Activated CD4-positive, alpha-beta T cell treated with anti-CD3 and anti-CD28 coated beads, Interleukin-2, amount 50 U/mL, for 16 hours (primary cell): ENCODE measurements at places on chromosomes 6 and 20.
A peak's percentile ranks its signal among the peaks of the same experiment; 100 is the strongest.

DNA sequence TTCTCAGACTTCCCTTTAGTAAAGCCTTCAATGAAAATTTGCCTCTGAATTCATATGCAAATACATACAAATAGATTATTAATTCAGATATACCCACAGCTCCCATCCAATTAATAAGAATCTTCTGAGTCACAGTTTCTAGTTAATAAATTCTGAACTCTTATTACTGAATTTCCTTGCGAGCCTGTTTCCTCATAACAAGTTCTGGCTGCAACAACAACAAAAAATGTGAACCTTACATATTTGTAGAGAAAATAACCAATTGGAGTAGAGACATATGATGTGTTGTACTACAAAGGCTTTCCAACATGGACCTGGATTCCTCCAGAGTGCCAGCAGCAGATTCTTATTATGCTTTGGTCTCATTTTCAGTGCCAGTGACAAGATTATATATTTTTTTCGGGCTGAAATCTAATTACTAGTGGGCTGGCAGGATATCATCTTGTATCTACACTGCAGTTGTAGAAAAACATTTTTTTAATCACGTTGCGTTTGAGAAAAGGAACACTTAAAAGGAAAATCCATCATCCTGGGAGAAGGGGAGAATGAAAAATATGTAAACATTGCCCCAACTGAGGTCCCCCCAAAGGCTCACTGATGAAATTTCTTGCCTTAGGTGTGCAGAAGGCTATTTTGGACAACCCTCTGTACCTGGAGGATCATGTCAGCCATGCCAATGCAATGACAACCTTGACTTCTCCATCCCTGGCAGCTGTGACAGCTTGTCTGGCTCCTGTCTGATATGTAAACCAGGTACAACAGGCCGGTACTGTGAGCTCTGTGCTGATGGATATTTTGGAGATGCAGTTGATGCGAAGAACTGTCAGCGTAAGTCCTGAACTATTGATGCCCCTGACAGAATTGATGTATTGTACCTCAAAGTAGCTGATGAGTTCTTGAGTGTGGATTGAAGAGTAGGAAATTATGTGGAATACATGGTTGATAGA is 404.6 kb downstream of the LAMA2 start:
- no peak for DNase-seq

- no peak for DNase-seq
Observed at GRCh38 chr6:294656-295565, 2.6 kb downstream of the DUSP22 start.

DNA sequence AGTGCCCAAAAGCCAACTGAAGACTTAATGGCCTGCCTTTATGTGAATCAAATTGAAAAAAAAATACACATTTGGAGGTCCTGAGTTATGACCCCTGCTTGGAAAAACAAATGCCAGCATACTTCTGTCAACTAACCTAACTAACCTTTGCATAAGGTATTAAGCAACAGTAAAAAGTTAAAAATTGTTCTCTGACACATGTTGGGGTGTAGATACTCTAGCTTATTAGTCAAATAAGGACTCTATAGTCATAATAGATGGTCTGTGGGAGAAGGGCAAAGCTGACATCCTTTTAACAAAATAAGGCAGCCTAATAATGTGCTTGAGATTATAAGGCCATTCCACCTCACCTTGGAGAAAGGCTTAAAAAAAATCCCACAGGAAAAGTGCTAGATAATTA is 140.5 kb downstream of the HIVEP2 start:
- DNase-seq = peak; percentile 24

DNA sequence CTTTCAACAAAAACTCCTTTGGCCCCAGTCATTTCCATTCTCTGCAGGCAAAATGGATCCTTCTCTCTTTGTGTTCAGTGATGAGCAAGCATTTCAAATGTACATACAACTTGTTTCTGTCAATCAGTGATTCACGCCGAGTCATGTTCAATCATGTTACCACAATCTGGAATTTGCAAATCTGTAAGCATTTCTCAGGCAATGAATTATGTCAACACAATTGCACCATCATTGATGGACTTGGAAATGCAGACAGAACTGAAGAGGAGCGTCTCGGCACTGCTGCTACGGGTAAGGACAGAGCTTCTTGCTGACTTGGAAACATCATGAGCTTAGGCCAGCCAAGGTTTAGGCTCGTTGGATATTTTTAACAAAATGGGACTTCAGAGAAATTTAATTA is 132.8 kb upstream of the AGPAT4 start:
- peak; percentile 5 for DNase-seq

GRCh38 chr6:143157131-143157530 is 96.4 kb downstream of the AIG1 start:
- DNase-seq = no peak

- no peak for DNase-seq
Observed at GRCh38 chr20:47506335-47506734, 4.6 kb downstream of the NCOA3 start.

DNA sequence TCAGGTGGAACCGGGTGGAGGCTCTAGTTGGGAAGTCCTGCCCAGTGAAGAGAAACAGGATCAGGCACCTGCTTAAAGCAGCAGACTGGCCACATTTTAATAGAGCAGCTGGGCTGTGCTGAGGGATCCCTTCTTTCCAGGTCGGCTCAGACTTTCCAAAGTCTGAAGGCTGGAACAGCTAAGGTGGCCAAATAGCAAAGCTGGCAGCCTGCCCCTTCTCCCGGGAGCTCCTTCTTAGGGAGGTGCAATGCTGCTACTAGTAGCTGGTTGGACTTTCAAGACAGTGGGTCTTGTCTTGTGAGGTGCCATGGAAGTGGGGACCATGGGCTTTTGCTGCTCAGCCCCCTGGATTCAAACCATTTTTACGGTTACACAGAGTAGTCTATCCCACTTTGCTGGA is 30.7 kb upstream of the CST5 start:
- DNase-seq = no peak

GRCh38 chr6:109303640-109304283 is 78.5 kb downstream of the CD164 start:
- DNase-seq = no peak

DNA sequence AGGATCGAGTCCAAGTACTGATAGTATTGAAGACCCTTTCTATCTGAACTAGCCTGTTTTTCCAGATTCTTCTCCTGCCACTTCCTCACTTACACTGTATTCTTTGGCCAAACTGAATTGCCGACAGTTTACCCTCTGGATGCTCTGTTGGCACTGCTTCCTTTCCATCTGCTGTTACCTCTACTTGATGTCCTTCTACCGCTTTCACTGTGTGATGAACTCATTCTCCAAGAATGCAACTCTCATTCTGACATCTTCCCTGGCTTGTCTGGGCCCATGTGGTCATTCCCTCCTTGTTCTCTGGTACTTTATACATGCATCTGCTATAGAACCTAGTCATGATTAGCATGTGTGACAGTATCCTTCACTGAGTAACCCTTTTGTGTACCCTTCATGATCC is 16.3 kb downstream of the RPRD1B start:
- DNase-seq = no peak

DNA sequence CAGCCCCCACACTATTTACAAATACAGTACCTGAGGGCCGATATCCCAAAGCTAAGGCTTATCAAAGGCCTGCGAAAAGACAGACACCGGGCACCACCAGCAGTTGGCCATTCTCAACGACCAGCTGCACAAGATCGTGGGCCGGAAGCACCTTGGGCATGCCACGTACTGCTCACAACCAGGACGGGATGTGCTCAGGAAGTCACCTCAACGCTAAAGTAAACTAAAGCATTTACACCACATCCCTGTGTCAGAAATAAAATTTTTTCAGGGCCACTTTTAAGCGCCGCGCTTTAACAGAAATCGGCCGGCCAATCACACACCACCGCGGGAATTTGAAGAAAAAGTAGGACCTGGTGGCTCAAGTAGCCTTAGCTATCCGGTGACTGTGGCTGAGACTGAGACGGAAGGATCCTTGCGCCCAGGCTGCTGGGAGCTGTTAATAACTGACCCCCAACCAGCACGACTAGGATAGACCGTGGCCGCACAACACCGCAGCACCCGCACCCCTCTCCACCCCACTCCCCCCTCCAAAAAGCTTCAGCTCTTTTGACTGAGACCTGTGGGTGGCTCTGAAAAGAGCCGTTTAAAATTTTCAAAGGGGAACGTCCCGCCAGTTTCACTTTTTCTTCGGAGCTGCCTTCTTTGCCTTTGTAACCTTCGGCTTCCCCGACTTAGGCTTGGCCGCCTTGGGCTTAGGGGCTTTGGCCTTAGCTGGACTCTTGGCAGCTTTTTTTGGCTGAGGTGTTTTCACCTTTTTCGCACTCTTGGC is 131.2 kb upstream of the BTN3A2 start:
- peak; percentile 87 for DNase-seq

DNA sequence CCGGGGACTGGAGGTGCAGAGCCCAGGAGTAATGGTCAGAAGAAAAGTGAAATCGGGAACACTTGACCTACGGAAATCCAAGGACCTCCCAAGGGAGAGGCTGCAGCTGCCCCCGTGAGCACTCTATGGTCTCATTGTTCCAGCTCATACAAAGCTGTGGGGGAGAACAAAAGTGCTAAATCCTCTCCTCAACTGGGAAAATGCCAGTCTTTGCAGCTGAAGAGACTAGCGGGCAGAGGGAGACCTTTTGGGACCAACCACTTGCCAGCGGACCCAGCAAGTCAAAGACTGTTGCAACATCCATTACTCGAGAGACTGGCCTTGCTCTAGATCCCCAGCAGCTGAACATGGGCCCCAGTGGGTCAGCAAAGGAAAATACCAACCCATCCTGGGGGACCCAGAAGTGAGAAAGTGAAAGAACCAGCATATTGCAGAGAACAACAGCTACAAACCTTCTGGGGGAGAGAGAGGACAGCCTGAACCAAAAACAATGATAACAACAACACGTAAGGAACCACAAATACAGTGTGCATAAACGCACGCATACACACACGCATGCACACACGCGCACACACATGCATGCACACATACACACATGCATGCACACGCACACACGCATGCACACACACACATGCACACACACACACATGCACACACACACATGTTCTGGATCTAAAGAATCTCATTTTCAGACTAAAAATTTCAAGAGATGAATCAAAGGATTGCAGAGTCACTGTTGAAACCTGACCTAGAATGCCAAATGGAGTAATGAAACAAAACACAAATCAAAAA is 24.7 kb upstream of the ELMO2 start:
- DNase-seq = no peak

GRCh38 chr6:149614337-149614736 is 34.2 kb downstream of the KATNA1 start:
- no peak for DNase-seq

GRCh38 chr20:51413857-51414256 is 128.7 kb downstream of the NFATC2 start:
- DNase-seq = peak; percentile 78

- DNase-seq = peak; percentile 16
Observed at GRCh38 chr20:64161356-64162238, 2.7 kb upstream of the MYT1 start.

GRCh38 chr20:20411836-20412235 is 43.9 kb downstream of the INSM1 start:
- no peak for DNase-seq

DNA sequence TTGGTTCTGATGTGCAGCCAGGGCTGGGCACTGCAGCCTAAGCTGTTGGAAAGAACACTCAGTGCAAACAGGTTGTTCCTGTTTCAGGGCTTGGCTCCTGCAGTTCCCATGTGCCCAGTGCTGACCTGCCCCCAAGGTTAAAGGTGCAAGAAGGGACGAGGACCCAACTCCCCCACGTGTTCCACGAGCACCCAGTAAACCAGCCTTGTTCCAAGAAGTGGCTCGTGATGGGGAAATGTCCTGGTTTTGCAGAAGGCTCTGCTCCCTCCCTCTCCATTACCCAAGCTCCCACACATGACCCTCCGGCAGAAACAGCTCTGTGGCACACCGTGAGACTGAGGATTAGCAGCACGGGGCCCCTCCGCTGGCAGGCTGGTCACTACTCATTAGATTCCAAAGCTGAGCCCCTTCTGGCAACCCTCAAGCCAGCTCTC is 9.4 kb downstream of the ACSS1 start:
- DNase-seq = no peak

DNA sequence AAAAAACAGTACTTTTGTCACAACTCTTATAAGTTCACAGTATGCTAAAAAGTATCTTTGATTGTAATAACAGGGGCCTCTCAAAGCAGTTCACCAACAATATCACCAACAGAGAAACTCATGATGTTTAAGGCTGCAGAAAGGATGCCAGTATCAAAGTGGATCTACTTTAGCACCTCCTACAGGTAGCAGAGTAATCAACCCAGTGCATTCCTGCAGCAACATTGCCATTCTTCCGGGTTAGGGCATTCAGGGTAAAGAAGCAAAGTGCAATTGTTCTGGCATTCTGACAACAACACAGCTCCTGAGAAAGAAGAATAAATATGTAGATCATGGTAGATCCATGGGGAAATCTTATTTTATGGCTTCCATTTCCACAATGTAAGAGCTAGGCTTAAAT is 7.6 kb upstream of the SLC17A4 start:
- DNase-seq = no peak

DNA sequence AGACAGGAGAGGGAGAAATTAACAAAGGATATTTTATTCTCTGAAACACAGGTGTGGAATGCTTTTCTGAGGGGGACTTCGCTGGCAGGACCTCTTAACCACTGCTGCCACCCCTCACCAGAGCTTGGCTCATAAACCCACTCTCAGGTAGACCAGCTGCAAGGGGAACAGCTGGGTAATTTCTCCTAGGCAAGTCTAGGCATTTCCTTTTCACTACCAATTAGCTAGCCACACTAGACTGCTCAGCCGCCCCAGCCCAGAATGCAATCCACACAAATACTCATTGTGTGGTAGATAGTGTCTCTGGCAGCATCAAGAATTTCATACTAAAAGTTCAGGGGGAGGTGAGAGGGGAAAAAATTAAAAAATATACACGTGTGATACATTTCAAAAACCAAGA is 267.6 kb upstream of the ID4 start:
- DNase-seq = no peak

DNA sequence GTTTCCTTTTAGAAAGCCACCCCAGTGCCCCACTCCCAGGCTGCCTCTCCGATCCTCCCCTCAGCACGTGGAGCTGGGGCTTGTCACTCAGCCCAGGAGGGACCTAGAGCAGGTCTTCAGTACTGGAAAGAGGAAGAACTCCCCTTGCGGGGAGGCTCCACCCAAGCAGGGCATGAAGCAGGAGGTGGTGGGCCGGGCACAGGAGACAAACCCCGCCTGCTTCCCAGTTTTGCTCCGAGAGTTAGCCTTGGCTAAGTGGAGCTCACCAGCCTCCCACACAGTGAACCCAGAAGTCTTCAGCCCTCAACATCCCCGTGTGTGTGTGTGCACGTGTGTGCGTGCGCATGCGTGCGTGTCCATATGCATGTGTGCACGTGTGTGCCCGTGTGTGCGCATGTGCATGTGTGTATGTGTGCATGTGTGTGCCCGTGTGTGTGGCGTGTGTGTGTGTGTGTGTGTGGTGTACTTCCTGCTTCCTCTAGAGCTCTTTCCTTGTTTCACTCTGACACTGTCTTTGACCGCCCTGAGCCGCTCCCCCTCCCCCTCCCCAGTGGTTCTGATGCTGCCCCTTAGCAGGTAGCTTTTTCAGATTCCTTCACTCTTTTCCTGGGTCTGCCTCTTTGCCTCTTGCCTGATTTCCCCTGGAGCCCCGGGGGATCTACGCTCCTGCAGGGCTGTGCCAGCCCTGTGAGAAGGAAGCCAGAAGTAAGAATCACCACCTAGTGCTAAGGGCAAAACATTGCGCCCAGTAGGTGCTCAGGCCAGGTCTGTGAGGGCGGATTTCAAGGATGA is 239.8 kb downstream of the CDC5L start:
- no peak for DNase-seq

GRCh38 chr6:33744895-33745546 is 1.7 kb downstream of the IP6K3 start:
- no peak for DNase-seq

- no peak for DNase-seq
Observed at GRCh38 chr20:57658833-57659516, 38.7 kb upstream of the ZBP1 start.

- no peak for DNase-seq
Observed at GRCh38 chr6:137235686-137236085, 16.5 kb upstream of the IFNGR1 start.
